Stimulated activated CD4-positive, alpha-beta T cell treated with anti-CD3 and anti-CD28 coated beads, TNF-alpha, amount 100 ng/mL, for 1 hour (primary cell): ENCODE measurements at places on chromosomes 12 and 14.
A peak's percentile ranks its signal among the peaks of the same experiment; 100 is the strongest.

- DNase-seq = no peak
Observed at GRCh38 chr12:130687190-130687589, 28.9 kb downstream of the RIMBP2 start.

DNA sequence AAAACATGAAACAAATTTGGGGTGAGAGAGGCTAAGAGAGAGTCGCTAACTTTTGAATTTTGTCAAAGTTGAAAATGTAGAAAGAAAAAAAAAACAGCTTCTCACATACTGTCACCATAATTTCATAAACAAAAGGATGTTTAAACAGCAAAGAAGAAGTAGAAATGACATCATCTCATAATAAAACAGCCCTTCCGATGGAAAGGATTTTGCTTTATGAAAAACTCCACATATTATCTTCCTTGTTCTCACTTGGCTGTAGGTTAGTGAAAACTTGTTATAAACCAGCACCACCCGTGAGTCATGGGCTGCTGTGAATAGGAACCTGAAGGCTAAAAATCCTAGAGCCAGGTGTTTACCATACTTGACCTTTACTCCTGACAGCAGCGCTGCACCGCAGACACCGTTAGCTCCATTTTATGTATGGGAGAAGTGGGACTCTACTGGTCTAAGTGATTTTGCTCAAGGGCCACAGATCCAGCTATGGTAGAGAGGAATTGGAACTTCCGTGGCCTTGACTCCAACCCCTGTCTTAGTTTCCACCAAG lies 63.0 kb upstream of the VRK1 start:
- DNase-seq = no peak

DNA sequence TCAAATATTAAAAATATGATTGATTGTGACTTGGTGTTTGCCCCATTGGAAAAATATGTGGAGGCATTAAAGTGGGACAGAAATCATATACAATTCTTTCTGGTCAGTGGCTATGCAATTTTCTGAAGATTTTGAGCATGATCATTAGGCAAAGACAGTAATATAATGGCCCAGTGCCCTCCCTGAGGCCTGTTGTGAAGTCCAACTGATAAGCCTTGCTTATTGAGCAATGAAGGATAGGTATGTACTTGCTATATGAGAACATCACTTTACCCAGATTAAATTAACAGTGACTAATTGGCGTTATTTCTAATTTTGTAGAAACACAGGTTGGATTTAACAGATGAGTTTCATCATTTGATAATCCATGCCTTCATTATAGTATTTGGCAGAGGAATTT lies 57.1 kb downstream of the NKX2-1 start:
- DNase-seq = no peak

GRCh38 chr12:57166971-57167371 lies 19.6 kb upstream of the LRP1-AS start:
- DNase-seq = peak; percentile 30

- no peak for DNase-seq
Observed at GRCh38 chr12:97575403-97576193, 113.0 kb downstream of the RMST start.

GRCh38 chr12:15608941-15609340 lies 180.2 kb downstream of the EPS8 start:
- DNase-seq = no peak

- no peak for DNase-seq
Observed at GRCh38 chr12:6205144-6205539, 4.9 kb downstream of the CD9 start.

- DNase-seq = no peak
Observed at GRCh38 chr12:12839873-12840579, 26.9 kb downstream of the DDX47 start.

- no peak for DNase-seq
Observed at GRCh38 chr12:46942579-46942978, 116.8 kb upstream of the SLC38A4 start.

DNA sequence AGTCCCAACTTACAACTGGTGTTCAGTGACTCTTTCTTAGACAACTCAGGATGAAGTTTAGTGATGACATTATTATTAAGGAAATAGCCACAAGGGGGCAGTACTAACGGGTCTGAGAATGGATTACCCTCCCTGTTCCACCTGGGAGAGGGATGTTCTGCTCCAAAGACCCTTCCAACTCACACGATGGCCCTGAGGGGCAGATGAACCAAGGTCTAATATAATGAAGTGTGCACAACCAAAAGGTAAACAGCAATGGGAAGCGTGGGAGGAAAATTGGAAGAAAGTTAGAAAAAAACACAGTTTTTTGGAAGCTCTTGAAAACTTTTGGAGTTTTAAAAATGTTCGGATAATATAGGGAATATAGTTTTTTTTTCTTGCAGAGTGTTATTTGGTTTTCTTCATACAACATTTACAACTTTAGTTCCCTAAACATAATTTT lies 24.0 kb downstream of the FGF6 start:
- DNase-seq = no peak

- DNase-seq = no peak
Observed at GRCh38 chr12:29088611-29089219, 60.4 kb upstream of the FAR2 start.

GRCh38 chr12:131456301-131457027 lies 254.4 kb upstream of the SFSWAP start:
- no peak for DNase-seq

- DNase-seq = no peak
Observed at GRCh38 chr14:37147310-37147880, 25.0 kb downstream of the SLC25A21 start.

- no peak for DNase-seq
Observed at GRCh38 chr12:106910202-106910601, 45.5 kb upstream of the TMEM263 start.

- DNase-seq = no peak
Observed at GRCh38 chr14:68361231-68361630, 431.6 kb downstream of the ZFP36L1 start.

- no peak for DNase-seq
Observed at GRCh38 chr12:131674373-131674772, 36.5 kb upstream of the SFSWAP start.

GRCh38 chr14:60092526-60092920 lies 800 bp downstream of the PCNX4 start:
- DNase-seq = no peak

DNA sequence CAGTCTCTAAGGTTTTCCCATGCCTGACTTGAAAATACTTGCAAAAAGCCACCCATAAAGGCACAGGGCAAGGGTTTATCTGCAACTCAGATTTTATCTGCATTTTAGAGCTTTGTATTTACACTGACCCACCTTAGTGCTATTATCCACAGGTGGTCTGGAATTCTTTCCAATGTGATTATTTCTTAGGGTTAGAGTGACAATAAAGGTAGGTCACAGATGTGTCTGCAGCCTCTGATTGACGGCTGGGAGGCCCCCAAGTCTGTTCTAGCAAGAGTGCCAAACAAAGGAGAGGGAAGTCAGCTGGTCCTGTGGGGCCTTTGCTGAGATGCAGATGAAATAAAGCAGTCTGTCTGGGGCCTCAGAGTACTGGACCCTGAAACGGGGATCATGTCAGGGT lies 64.0 kb downstream of the FRMD6 start:
- DNase-seq = no peak

DNA sequence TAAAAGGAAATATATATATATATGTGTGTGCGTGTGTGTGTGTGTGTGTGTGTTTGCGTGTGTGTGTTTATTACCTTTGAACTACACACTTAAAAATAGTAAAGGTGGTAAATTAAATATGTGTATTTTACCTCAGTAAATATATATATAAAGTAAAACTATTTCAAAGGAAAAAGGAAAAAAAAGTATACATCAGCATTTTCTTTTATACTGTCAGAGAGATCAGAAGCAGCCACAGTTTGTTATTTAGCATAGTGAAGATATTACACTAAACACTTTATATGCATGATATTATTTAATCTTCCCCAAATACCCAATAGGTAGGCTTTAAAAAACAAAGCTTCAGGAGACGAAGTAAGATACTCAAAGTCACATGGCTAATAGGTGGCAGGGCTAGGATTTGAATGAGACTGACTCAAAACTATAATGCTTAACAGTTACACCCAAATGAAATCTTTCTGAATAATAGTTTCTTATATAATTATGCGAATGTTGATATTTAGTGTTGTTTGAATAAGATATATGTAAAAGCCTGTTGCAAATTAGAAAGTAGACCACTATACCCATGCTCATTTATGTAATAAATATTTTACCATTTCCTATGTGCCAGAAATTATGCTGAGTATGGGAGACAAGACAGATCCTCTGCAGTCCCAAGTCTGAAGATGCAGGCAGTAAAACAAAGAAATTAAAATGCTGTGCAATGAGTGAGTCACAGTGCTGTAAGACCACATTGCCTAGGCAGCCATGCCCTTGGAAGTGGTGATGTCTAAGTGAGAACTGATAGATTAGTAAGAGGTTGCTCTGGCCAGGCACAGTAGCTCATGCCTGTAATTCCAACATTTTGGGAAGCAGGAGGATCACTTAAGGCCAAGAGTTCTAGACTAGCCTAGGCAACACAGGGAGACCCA lies 66.1 kb downstream of the PDZRN4 start:
- DNase-seq = no peak

DNA sequence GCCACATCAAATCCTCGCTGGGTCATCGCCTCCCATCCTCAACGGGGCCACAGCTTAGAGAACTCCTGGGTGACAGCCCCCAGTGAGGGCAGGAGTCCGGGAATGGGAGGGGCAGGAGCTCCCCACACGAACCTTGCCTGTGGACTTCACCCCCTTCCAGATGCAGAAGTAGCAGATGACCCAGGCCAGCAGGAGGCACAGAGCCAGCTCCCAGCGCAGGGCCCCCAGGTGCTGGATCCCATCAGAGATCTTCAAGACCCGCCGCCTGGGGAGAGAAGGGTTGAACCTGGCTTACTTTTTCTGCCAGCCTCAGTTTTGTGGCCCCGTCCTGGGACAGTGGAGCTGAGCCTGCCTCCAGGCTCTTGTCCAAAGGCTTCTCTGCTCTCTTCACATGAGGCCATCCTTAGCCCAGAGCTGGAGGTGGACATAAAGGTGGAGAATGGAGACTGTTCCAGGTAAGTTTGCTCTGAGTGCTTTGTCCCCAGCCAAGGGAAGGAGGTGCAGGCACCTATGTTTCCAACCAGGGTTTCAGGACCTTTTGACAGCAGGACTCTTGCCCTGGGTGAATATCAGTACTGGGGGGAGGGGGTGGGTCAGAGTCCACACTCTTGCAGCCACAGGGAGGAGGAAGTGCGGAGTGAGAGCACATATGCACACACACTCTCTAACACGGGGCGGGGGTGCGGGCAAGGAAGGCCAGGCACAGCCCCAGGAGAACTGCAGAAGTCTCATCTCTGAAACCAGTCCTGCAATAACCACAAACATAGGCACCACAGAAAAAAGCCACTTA lies 23.3 kb upstream of the SLC6A12 start:
- no peak for DNase-seq

DNA sequence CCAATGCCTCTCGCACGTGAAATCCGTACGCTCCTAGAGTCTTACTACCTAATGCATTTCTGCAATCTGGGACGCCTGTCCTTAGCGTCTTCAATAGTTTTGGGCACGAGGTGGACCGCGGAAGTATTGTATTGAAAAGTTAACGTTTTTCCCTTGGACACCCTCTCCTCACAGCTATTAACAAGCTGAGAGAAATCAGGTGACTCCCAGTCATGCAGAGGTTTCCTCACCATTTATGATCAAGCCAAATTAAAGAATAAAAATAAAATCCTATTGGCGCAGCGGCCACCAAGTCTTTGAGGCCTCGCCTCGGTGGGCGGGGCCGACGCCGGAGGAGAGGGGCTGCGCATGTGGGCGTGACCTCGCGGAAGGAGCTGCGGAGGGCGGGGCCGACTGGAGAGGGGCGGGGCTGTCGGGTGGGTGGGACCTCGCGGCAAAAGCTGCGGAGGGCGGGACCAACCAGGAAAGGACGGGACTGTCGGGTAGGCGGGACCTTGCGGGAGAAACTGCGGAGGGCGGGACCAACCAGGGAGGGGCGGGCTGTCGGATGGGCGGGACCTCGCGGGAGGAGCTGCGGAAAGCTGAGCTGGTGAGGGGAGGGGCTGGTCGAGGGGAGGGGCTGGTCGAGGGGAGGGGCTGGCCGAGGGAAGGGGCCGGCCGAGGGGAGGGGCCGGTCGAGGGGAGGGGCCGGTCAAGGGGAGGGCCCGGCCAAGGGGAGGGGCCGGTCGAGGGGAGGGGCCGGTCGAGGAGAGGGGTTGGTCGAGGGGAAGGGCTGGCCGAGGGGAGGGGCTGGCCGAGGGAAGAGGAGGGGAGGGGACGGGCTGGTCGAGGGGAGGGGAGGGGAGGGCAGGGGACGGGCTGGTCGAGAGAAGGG lies 1.1 kb upstream of the PPP2R5C start:
- peak; percentile 99 for DNase-seq

- no peak for DNase-seq
Observed at GRCh38 chr14:93975791-93976476, 436 bp downstream of the ASB2 start.

DNA sequence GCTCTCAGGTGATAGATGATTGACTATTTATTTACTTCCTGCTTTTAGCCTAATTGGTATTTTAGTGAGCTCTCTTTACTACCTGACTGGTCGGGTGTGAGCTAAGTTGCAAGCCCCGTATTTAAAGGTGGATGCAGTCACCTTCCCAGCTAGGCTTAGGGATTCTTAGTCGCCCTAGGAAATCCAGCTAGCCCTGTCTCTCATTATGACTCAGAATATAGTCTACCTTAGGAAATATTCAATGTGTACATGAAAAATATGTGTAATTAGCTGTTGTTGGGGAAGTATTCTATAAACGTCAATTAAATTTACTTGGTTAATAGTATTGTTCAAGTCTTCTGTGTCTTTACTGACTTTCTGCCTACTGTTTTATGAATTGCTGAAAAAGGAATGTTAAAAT lies 306.9 kb upstream of the DIO2 start:
- DNase-seq = no peak

GRCh38 chr12:113056631-113057488 lies at the start of gene DTX1:
Gene DTX1, plus strand, starts transcription at chr12:113056730. Its CDS starts 1,463 bp downstream, at chr12:113058193.
- DNase-seq = peak; percentile 27

DNA sequence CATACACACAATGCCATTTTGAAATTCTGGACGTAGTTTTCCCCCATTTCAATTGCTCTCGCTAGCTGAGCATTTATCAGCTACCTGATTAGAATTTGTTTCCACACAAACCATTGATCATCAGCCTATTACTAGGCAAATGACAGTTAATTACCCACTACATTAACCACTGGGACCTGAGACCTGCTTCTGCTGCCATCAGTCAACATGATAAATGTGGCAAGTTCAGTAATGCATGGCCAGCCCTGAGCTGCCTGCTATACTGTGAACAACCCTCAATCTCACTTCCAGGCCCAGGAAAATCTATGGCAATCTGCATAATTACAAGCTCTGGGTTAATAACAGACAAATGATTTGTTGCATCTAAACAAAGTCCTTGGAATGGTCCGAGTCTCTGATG lies 43.5 kb downstream of the LMO3 start:
- DNase-seq = no peak

DNA sequence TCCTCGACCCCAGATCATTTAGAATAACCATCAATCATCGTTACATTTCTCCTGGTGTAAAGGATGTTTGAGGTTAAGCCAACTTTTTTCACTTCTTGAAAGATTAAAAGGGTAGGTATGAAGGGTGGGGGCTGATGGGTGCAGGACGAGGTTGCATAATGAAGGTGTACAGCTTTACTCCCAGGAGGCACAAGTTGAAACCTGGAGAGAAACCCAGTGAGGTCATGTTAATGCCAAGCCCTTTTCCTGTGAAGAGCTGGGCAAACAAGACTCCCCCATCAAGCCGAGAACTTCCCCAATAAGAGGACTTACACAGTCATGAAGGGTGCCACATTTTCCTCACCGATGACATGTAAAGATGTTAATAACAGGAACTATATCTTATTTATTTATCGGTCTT lies 84.3 kb downstream of the FZD10 start:
- DNase-seq = no peak
